NCI-H345 (cell line): ENCODE measurements at places on chromosomes 5 and 9.

DNA sequence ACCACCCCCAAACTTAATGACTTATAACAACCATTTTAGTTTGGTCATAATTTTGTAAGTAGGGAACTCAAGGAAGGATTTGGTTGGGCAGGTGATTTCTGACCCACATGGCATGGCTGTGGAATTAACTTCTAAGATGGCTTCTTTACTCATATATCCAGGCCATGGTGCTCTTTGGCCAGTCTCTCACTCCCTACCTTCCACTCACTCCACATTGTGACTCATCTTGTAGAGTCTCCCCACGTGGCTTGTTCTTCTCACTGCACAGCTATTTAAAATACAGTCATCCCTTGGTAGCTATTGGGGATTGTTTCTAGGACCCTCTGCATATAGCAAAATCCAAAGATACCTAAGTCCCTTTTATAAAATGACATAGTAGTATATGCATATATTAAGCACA lies 76.6 kb upstream of the MAST4 start:
- DNase-seq, result no peak

DNA sequence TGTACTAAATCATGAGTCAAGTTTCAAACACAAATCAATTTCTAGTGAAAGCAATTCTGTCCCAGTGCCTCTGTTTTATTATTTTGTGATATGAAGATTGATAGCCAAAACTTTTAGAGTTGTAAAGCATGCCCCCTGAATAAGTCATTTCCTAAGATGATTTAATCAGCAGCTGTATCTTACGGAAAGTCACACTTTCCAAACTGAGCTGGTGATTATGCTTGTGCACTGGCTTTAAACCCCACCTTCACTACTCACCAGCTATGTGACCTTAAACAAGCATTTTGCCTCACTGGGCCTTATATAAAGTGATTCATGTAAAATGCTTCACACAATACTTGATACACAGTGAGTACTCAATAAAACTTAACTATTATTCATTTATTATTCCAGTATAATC lies 78.1 kb downstream of the EDIL3 start:
- no peak for DNase-seq

DNA sequence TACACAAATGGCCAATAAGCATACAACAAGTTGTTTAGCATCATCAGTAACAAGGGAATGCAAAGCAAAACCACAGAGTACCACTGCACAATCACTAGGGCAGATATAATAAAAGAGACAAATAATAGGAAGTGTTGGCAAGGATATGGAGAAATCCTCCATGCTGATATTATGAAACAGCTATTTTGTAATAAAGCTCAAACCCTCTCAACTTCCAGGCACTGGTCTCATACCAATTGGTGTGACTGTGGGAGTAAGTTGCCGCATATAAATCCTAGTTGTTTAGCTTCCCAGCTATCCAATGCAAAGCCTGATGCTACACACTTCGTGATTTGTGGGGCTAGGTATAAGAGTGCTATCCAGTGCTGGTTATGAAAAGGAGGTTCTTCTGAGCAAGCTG lies 88.6 kb downstream of the SMIM23 start:
- DNase-seq, result no peak

- DNase-seq, result no peak
Observed at GRCh38 chr5:129760636-129761325, 12.9 kb downstream of the MINAR2 start.

DNA sequence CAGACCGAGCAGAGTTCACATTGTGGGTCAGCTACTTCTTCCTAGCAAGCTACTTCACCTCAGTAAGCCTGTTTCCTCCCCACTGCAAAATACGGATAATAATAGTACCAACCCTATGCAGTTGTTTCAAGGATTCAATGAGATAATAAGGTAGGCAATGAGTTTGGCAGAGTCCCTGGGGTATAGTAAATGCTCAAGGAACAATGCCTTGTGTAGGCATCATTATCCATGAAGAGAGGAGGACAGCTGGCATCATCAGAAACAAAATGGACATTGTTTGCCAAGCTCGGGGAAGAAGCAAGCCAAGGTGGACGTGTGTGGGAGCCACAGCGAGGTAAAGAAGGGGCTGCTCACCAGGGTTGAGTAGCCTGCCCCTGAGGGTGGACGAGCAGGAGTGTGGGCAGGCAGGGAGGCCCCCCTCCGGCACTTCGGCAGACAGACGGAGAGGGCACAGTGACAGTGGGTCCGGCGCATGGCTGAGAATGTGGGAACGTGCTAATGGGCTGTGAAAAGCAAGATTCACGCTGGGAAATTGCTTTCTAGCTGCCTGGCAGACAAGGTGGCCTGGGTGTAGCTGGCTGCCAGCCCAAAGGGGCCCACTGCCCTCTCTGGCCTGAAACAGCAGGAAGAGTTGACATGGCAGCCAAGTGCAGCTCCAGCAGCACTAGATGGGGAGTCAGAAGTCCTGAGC lies 10.1 kb downstream of the CAMK2A start:
- peak; percentile 58 for DNase-seq
